ENCODE measurements at places on chromosomes 4 and X. TPM values are rescaled to one million over a fixed set of nuclear protein-coding genes. Genes with fewer than 3 reads are reported as not detected.

The MAGEA4 gene
- total RNA-seq, result not detected

The ANOS1 gene
- total RNA-seq, result not detected

The P2RY8 gene
- not detected for total RNA-seq

The ZNF674 gene
- total RNA-seq, result 8.3 TPM

Measured in NCI-H460 (cell line).